ENCODE measurements at places on chromosomes 1 and 21.

GRCh38 chr1:11645670-11646265 is 8.5 kb downstream of the FBXO2 start:
- DNase-seq, result peak; percentile 58

GRCh38 chr1:71908303-71908702 is 374.0 kb downstream of the NEGR1 start:
- DNase-seq, result no peak

DNA sequence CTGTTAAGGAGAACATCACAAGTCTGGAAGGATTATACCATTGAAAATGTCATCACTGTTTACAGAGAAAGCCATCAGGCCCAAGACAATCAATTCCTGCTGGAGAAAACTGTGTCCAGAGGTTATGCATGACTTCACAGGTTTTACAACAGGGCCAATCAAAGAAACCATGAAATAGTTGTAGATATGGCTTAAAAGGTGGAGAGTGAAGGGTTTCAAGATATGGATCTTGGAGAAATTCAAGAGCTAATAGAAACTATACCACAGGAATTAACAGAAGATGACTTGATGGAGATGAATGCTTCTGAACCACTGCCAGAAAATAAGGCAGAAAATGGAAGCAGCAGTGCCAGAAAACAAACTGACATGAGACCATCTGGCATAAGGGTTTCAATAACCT is 30.2 kb downstream of the USP1 start:
- DNase-seq, result no peak

DNA sequence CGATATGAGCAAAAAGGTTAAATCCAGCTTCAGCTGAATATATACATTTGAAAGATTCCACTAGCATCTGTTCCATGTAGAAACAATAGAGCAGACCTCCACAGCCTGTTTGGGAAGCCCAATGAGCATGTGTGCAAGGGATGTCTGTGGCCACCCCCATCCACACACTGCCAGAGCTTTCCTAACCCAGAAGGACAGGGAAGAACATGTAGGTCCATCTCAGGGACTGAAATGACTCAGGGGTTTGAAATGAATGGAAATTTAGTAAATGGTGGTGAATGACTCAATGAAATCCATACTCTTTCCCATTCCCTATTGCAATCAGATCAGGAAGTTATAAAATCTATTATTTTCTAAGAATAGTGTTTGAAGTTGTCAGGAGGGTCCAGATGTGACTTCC is 397.2 kb downstream of the DUSP10 start:
- DNase-seq, result no peak

DNA sequence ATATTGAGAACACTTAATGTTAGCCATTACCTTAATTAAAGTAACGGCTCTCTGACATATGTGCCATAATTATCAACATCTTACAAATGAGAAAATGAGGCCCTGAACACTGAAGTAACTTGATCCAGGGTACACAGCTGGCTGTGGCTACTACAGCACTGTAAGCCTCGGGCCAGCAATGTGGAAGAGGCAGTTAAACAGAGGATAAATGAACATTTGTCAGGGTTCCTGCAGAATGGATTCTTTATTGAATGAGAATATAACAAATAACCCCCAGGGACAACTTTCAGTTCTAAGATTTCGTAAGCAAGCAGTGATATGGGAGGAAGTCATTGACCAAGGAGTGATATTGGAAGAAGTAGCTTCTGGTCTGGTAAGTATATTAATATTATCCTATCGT is 70.5 kb upstream of the SCYL3 start:
- no peak for DNase-seq

DNA sequence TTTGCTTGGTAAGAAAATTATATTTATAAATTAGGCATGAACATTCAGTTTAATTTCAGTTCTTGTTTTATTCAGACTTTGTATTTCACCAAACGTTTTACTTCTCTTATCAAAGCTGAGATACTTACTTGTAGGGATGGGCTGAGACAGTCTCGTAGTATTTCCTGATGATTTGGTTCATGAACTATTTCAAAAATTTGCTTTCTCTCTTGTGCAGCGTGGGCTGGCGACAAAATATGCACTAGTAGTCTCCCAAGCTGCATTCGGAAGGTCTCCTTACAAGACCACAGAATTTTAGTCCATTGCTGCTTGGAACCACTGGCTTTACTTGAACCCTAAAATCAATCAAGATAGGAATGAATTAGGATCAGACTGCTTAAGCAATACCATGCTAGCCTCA is 91.7 kb upstream of the GNG4 start:
- no peak for DNase-seq

DNA sequence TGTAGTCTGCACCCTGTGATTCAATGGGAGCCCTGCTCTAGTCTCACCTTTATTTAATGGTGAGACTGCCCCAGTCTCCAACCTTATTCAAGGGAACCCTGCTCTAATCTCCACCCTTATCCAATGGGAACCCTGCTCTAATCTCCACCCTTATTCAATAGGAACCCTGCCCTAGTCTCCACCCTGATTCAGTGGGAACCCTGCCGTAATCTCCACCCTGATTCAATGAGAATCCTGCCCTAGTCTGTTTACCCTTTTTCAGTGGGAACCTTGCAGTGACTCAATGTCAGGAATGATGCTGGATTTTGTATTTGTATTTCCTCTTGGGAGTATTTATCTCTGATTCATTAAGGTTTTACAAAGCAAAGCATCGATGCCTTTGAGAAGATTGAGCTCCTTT is 39.5 kb downstream of the TRPM2 start:
- DNase-seq, result no peak

DNA sequence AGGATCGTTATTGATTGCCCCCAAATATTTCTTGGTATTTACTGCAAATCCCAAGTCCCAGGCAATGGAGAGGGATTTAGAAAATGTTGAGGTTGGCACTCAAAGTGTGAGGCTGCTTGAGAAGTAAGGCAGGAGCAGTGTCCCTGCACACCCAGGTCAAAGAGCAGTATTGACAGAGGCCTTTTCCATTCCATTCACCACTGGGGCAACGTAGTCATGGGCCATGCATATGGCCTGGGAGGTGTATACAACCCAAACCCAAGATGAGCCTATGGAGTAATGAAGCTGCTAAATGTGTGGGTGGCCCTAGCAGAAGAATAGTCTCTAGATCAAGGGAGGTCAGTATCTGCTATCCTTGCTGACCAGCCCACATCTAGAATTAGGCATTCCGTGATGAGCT is 245.6 kb downstream of the FOXD2 start:
- DNase-seq, result no peak

- DNase-seq, result no peak
These were observed 22.5 kb downstream of the INTS3 start for GRCh38 chr1:153750026-153750995.

- no peak for DNase-seq
These were observed 5.6 kb downstream of the OSBPL9 start for GRCh38 chr1:51622455-51622913.

GRCh38 chr1:225389843-225390242 is 38.0 kb downstream of the LBR start:
- DNase-seq, result no peak

DNA sequence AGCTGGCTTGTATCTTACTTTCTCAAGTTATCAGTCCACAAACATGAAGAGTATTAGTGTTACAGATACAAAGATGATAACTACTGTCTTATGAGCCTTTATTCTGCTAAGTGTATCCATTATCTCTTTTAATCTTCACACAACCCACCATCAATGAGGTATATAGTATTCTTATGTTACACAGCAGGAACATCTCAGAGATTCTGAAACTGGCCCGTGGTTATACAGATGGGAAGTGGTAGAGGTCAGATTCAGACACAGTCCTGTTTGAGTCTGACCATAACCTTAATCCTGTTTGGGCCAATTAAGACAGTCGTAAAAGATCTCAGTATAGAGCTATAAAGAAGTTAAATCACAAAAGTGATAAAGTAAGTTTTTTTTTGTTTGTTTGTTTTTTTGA is 5.1 kb upstream of the TMEM269 start:
- no peak for DNase-seq

DNA sequence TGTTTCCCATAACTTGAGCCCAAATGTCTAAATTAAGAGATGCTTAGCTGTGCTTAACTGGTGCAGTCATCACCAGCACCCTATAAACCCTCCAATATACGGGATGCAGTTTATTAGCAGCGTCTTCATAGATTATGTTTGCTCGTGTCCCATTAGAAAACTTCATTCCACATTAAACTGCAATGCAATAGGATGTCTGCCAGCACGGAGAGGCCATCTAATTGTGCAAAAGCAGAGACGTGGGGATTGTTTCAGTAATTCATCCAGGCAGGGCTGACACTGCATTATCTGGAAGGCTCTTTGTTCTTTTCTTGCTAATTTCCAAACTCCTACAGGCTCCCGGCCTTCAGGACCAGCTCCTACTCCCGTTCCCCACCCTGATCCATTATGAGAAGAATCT is 89.5 kb downstream of the CSMD2 start:
- DNase-seq, result no peak
